ENCODE measurements at places on chromosomes 13 and 19.

DNA sequence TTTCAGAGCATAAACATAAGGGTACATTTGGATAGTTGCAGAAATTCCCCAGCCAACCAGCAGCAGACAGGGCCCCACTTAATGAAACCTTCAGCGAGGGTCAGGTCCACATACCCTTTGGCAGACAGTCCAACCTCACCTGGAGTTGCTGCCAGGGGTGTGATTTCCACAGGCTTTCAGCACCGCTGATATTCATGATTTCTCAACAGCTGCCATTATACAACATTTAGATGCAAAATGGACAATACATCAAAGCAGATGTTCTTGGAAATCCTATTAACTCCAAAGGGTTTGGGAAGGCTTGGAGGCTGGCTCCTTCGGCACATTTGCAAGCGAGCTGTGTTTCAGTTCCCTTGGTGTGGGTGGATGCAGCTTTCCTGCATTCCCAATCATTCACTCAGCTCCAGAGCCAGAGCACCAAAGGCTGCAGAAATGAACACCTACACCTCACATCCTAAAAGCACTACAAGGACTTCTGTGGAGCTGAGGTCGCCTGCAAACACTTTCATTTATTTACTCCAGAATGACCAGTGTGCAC lies 147.2 kb upstream of the VSTM2B start:
- DNase-seq: no peak

DNA sequence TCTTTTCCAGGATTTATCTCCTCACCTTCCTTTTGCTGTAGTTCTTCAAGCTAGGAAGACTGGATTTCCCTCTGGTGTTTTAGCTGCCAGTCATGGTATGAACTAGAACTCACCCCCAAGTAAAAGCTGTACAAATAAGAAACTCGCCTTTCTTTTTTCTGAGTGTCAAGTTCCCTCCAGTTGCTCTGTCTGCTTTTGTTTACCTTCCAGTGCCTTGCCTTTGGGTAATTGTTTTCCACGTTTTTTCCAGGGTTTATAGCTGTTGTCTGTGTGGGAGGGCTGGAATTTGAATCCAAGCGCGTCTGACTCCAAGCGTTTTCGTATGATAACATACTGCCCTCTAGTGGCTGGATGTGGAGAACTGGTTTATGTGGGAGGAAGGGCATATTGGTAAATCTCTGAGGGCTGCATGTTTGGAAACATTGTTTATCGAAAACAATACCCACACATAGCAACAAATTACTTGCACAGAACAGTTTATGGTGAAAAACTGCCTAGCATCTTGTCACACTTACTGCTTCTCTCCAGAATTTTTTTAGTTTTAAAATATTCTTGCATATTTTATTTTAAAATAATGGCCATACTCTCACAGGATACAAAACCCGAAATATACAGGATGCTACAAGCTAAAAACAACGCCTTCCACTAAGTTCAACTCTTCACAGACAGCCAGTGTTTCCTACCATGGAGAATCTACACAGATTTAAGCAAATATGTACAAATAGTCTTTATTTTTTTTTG lies 19.2 kb downstream of the RCN3 start:
- peak; percentile 53 for DNase-seq

DNA sequence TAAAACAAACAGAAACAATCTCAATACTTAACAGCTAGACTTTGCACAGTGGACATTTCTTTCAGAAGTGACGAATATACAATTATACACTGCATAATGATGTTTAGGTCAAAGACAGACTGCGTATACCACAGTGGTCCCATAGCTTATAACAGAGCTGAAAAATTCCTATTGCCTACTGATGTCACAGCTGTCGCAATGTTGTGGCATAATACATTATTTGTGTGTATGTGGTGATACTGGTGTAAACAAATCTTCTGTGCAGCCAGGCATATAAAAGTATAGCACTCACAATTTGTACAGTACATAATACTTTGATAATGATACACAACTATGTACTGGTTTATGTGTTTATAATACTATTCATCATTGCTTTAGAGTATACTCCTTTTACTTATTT lies 116.7 kb downstream of the TNFRSF19 start:
- DNase-seq: no peak

DNA sequence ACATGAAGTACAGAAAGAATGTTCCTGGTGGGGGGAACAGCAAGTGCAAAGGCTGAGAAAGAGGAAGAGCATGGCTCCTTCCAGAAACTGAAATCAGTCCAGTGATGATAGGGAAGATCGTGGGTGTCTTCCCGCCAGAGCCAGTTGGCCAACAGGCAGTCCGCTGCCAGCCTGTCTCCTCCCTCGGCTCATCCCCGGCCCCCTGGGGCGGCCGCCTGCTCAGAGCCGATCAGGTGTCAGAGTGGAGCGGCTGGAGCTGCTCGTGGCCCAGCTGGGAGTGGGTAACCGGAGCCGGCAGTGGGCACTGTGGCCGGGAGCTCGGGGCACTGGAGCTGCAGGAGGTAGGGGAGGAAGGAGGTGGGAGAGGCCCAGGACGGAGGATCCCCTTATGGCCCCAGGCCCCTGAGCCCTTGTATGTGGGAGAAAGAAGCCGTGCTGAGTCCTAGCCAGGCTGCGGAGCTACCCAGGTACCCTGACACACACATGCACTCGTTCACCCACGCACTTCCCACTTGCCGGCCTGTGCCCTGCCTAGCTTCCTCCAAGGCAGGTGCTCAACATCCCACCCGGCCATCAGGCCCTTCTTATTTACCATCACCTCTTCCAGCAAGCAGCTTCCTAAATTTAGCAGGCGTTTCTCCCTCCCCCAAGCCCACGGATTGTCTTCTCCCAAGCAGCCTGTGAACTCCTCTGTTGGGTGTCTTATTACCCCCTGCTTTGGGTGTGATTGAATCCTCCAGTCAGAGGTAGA lies 1.7 kb downstream of the ANKRD24 start:
- DNase-seq: no peak

DNA sequence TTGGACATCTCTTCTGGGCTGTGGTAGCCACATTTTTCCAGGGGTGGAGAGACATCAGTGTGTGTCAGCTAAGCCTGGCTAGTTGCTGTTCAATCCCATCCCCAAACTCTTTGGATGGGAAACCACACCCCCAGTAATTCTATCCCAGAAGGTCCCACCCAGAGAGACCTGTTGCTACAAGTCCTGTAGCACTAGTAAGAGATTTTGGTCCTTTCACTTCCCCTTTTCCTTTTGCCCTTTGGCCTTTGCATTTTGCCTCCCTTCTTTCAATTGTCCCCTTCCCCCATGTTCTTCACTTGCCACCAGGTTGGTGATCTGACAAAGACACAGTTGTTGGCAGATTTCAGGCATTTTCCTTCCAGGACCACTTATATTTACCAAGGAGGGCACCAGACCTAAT lies 3.8 kb downstream of the CBY2 start:
- no peak for DNase-seq

DNA sequence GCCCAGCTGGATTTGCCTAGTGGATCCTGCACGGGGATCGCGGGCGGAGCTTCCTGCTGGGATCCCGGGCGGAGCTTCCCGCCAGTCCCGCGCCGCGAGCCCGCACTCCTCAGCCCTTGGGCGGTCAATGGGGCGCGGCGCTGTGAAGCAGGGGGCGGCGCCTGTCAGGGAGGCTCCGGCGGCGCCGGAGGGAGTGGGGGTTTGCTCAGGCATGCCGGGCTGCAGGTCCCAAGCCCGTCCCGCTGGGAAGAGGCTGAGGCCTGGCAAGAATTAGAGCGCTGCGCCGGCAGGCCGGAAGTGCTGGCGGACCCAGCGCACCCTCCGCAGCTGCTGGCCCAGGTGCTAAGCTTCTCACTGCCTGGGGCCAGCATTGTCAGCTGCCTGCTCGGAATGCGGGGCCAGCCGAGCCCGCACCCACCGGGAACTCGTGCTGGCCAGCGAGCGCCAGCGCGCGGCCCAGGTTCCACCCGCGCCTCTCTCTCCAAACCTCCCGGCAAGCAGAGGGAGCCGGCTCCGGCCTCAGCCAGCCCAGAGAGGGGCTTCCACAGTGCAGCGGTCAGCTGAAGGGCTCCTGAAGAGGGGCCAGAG lies 119.6 kb downstream of the PRR20E start:
- DNase-seq: no peak
